M059J (cell line): ENCODE measurements at places on chromosomes 1 and 21. TPM values are rescaled to one million over a fixed set of nuclear protein-coding genes. Genes with fewer than 3 reads are reported as not detected.

Gene SLC44A5
- 0.12 TPM in 1 of 2 replicates, not detected in the other for total RNA-seq

Gene AXDND1
- 3.1 TPM in 1 of 2 replicates, not detected in the other for total RNA-seq

Gene TEX50
- total RNA-seq = not detected in 2 replicates

Gene SMCP
- total RNA-seq = not detected in 2 replicates

Gene CDCA8
- total RNA-seq = 36.8 and 38.4 TPM in 2 replicates

Gene OR2T33
- not detected in 2 replicates for total RNA-seq

GRCh38 chr1:7558481-7558880, 212.6 kb upstream of the VAMP3 start:
- DNase-seq = no peak

GRCh38 chr1:84887261-84887934, 5.6 kb downstream of the LPAR3 start:
- DNase-seq = peak; percentile 54

DNA sequence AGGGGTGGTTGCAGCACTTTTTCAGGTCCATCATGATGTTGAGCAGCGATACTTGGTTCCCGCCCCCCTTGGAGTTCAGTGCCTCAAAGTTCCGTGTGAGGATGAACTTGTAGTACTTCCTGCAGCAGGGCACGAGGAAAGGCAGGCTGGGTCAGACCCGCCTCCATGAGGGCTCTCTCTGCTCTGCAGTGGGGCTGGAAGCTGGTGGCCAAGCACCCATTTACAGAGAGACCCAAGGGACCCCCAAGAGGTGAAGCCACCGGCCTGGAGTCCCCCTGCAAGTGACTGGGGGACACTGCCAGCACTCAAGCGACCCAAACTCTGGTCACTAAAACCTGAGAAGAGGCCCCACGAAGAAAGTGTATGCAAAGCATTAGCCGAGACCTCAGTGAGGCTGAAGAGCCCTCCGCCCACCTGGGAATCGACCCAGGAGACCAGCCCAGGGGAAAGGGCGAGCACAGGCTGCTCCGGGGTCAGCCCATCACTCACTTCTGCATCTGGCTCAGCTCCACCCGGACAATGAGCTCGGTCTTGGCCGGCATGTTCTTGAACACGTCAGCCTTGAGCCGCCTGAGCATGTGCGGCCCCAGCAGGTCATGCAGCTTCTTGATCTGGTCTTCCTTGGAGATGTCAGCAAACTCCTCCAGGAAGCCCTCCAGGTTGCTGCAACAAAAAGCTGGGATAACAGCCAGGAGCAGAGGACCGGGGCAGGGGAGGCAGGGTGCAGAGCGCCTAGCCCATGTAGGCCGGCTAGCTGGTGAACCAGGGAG, 45.2 kb downstream of the CHD5 start:
- DNase-seq = no peak

DNA sequence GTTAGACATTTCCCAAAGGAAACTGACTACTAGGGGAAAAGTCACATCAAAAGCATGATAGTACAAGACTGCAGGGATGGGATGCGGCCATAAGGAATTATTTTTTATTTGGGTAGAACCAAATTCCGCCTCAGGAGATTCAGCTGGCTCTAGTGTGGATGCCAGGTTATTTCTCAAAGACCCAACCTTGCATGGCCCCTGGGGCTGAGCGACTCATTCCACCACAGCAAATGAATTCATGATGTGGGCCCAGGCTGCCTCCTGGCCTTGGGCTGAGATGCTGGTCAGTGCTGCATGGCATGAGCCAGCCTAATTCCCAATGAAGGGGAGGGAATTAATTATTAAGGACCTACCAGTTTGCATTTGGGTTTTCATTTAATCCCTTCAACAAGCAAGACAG, 11.8 kb downstream of the TMEM35B start:
- DNase-seq = peak; percentile 63

DNA sequence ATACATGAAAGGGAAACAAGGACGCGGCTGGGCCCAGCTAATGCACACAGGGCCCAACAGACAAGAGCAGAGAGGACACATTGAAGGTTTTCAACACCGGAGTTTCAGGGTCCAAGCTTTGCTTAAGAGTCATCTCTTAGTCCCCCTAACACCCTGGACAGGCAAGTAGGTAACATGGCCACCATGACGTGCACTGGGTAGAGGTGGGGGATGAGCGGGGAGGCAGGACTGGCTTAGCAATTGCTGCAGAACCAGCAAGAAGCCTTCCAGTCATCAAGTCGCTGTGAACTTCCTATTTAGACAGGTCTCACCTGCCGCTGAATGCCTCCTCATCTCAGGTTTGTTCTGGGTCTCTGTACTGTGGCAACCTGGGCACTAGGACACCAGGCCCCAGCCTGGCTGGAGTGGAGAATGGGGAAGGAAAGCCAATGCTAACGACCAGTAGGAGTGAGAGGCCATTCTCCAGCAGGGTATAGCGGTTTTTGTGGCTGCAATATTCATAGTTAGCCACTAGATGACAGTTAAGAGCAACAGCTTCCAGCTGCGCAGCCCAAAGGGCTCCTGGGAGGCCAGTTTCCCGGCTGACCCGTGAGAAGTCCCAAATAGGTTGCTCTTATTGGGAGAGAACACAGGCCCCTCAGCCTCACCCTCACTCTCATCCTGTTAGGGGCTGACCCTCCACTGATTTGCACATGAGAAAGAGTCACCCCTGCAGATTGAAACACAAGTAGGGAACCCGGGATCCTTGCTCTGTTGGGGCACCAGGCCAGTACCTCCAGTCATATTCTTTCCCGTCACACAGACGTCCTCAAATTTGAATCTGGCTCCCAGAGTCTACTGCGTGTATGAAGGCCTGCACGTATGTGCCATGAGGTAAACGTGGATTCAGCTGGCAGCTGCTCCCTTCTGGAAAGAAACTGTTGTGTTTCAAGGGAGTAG, 6.0 kb upstream of the PIGC start:
- peak; percentile 70 for DNase-seq

DNA sequence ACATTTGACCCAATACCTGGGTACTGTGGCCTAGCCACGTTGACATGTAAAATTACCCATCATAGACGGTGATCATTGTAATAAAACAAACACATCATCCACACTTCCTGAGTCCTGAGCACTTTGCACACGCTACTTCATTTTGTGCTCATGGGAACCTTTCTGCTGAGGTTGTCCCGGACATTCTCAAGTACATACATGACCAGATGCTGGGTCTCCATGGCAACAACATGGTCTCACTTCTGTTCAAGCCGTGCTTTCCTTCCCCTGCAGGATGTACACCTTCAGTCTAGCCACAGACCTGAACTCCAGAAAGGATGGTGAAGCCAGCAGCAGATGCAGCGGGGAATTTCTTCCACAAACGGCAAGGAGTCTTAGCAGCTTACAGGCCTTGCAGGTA, 22.7 kb downstream of the UBASH3A start:
- no peak for DNase-seq

- no peak for DNase-seq
These were observed 52.4 kb downstream of the IER5 start for GRCh38 chr1:181140891-181141290.
